ENCODE measurements at places on chromosomes 16 and 17.

DNA sequence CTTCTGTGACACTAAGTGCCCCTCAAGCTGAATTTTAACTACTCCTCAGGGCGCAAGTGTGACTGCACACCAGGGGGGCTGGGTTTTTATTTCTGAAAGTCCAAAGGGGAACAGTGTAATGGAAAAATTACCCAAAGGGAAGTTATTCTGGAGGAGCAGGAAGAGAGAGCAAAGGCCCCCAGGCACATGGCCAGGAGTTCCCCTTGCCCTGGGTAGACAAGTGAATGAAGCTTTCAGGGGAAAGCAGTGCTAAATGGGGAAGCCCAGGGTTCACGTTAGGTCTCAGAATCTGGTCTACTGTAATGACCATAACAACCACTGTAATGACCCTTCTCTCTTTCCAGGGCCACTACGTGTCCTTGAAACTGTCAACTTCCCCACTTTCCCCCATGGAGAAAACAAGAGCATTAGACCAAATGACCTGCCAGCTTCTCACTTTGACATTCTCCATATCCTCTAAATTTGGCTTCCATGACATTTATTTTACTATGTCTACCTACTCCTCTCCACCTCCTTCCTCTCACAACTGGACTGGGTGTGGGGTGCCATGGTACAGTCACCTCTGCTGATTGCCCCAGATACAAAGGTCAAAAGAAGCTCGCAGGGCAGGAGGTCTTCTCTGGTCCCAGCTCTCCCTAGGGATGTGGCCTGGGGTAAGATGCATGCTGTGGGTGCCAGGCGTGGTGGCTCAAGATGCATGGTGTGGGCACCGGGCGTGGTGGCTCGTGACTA lies 34.1 kb upstream of the MMP2 start:
- no peak for DNase-seq

- no peak for DNase-seq
These were observed 3.6 kb downstream of the CBX8 start for GRCh38 chr17:79792984-79793923.

DNA sequence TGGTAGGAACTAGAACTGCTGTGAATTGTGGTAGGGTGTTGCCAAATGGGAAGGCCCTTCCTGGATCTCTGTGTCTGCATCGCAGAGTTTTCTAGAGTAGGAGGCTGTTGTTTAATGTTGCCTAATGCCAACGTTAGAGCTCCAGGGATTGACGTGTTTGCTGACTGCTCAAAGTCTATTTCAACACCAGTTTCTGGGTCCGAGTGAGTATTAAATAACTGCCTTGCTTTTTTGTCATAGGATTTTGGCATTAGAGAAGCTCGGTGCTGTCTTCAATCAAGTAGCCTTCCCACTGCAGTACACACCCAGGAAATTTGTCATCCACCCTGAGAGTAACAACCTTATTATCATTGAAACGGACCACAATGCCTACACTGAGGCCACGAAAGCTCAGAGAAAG lies 40.0 kb downstream of the SF3B3 start:
- no peak for DNase-seq

GRCh38 chr17:47855737-47856136 lies 4.8 kb upstream of the SP6 start:
- DNase-seq, result no peak

DNA sequence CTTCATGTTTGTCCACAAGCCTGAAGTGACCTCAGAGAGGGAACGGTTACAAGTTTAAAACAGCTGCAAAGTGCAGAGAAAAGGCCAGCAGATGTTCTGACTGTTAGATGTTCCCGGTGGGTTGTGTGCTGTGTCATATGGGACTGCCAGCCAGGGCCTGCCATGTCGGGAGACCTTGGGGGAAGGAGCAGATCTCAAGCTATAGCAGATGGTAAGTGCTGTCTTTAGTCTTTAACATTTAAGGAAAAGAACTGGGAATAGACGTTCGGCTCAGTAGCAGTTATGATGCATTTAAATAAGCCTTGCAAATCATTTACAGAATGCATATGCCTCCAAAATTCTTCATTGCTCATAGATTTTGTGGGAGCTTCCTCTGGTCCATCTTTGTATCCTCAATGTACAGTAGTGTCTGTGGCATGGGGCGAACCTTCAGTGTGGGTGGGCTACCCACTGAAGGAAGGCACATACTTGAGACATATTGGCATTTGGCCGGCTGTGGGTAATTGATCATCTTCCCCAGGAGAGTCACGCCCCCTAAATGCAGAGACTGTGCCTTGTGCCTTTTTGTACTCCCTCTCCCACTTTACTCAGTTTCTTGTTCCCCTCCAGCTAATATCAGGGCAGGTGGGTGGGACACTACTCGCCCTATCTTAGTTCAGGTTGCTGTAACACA lies 131.9 kb downstream of the NPIPB5 start:
- DNase-seq, result no peak

DNA sequence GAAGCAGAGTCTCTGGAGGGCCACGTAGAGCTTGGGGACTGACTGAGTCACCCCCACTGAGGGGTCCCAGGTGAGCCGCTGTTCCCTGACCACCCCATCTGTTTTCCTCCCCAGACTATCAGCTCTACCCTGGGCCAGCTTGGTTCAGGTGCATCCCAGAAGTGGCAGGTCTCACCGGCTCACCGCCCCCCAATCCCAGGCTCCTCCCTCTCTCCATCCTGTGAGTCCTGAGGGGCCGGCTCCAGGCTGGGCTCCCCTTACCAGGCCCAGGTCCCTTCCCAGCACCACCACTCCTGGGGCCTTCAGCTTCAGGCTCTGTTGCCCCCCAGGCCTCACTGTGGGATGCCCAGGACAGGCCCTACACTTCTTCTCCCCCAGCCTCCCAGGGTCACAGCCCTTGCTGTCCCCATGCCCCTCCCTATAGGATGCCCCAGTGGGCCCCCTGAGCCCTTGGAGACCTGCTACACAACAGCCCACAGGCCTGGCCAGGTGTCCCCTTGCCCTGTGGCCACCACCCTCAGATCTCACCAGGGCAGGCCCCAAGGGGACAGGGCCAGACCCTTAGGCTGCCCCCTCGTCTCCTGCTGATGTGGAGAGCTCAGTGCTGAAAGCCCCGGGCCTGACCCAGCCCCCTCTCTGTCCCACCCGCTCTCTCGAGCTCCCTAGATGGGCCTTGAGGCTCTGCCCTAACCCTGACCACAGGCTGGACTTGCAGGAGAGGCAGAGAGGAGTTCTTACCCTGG lies 40.4 kb downstream of the TNFRSF13B start:
- DNase-seq, result no peak

DNA sequence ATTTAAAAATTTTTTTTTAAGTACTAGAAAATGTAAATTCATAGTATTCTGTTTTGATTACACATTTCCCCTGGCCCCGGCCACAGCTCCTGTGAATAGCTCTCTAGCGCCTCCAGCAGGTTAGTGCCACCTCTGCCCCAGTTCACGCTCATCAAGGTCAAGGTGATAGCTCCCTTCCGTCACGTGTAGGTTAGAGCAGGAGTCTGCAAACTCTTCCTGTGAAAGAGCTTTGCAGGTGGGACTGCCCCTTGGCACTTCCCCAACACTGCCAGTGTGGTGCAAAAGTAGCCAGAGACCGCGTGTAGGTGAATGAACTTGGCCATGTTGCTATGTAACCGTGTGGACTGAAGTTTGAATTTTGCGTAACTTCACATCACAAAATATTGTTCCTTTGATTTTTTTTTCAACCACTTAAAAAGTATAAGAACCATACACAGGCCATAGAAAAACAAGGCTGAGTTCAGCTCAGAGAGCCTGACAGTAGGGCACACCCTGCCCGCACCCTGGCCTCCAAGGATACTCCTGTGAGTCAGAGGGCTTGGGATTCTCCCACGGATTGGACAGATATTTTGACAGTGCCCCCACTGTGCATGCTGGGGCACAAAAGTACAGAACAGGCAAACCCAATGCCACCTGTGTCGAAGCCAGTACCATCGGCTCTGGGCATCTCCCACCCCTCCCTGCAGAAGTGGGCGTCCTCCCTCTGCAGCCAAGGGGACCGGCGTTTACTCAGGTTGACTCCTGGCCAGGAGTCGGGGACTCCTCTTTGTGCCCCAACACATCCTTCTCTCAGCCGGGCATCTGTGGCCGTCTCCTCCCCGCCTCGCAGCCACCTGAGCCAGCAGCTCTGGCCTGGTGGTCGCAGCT lies 92.0 kb upstream of the CHMP6 start:
- DNase-seq, result no peak

GRCh38 chr17:78053777-78054468 lies 74.6 kb downstream of the TMC6 start:
- DNase-seq, result no peak

DNA sequence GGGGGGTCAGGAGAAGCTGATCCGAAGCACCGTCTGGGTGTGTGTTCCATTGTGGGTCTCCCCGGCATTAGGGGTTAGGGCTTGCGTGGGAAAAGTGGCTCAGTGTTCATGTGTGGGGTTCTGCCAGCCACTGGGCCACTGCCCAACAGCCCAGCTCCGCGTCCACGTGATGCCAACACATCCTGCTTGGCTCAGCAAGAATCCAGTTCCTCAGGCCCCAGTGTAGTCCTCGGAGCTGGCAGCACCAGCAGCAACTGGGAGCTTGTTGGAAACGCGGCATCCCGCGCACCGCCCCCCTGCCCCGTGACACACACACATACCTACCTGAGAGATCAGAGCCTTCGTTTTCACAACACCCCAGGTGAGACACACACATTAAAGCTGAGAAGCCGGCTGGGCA lies 18.9 kb downstream of the LGALS9 start:
- no peak for DNase-seq

- no peak for DNase-seq
These were observed 1.9 kb downstream of the NAGLU start for GRCh38 chr17:42537826-42538451.

GRCh38 chr16:48321317-48322036 lies 63.7 kb downstream of the SIAH1 start:
- no peak for DNase-seq

DNA sequence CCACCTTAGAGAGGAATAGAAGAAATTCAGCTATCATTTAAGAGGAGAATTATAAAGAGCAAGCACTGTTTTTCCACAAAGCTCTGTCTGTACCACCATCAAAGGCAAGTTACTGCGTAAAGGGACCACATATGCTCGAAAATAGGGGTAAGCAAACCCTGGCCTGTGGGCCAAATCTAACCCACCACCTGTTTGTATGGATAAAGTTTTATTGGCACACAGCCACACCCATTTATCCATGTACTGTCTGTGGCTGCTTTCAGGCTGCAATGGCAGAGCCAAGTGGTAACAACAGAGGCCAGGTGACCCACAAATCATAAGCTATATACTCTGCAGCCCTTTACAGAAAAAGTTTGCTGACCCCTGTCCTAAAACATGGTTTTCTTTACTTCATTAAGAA lies 180.3 kb downstream of the MRTFB start:
- no peak for DNase-seq

- no peak for DNase-seq
These were observed 77.5 kb upstream of the DYNLRB2 start for GRCh38 chr16:80463326-80463725.

- DNase-seq, result peak; percentile 61
These were observed 19.5 kb upstream of the SCNN1B start for GRCh38 chr16:23282568-23282967.

DNA sequence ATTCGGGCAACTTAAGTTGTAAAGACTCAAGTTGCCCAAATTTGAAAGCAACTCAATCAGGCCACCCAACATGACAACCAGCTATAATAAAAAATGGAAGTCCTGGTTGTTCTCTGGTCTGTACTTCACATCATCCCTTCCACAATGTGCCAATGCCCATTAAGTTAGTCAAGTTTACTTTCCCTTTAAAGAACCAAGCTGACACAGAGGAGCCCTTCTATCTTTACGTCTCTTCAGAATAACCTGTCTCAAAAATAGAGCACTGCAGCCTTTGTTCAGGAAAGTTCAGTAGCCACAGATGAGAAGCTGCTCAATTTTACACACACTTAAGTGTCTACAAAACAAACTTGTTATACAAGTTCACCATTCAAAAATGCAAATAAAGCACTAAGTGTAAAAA lies 75.1 kb upstream of the C17orf78 start:
- DNase-seq, result no peak

DNA sequence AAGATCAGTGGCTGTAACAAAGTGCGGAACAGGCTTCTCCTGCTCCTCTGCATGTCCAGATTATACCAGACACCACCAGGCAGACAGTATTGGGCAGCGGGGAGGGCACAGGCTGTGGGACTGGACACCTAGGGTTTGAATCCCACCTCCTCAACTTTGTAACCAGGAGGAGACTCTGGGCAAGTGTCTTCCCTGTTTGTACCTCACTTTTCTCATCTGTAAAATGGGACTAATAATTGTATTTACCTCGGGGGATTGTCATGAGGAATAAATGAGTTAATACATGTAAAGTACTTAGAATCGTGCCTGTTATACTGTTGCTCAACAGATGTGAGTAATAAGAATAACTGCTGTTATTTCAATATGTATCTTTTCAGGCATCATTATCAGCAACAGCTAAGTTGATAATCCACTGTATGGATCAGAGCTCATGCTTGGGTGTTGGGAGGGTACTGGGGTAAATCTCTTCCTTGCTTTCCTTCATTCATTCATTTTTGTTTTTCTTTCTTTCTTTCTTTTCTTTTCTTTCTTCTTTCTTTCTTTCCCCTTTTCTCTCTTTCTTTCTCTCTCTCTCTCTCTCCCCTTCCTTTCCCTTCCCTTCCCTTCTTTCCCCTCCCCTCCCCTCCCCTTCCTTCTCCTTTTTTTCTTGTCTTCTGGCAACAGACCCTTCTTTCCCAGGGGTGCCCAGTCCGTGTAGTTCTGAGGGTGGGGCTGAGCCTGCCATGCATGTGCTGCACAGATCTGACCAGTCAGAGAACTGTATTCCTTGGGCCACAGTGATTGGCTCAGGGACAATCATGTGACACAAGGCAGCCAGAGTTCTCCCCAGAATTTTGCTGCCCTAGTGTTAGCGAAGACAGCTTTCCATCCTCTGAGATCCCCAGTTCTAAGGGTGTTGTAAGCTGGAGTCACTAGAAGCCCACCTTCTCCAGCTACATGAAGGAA lies 25.3 kb upstream of the BRD7 start:
- DNase-seq, result no peak

DNA sequence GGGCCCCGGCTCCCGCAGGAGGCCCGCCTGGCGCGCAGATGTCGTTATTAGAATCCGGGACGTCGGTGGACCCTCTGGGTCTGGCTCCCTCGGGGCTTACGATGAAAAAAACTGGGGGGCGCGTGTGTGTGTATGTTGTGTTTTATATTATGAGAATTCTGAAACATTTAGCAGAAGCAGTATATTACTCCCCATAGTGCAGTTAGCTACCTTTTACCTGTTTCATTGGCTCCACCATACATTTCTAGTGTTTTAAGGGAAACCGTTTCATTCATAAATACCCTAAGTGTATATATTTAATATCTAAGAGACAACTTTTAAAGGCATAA lies 486 bp upstream of the DNAJA2 start:
- DNase-seq, result peak; percentile 61

GRCh38 chr17:70390049-70390448 lies 220.7 kb downstream of the KCNJ2 start:
- DNase-seq, result no peak

- no peak for DNase-seq
These were observed 40.0 kb upstream of the HLF start for GRCh38 chr17:55224746-55225145.

DNA sequence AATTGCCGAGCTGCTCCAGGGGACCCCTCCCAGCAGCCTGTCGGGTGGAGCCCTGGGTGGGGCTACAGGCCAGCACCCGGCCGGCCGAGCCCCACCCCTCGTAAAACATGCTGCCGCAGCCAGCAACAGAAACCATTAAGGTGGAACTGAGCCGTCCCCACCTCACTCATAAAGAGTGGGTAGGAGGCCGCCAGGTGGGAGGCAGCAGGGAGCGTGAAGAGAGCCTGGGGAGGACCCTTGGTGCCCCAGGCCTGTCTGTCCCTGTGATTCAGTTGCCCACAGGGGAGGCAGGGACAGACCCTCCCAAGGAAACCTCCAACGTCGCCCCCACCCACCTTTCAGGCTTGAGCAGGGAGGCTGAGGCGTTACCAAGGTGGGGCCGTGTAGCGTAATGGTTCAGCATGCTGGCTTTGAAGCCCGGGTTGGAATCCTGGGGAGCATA lies 8.4 kb downstream of the FOXN1 start:
- DNase-seq, result no peak
